Glutamatergic neuron (in vitro differentiated cells): ENCODE measurements at places on chromosomes 13 and 19.
A peak's percentile ranks its signal among the peaks of the same experiment; 100 is the strongest.

- no peak for DNase-seq
Observed at GRCh38 chr19:41309180-41310032, 566 bp upstream of the CCDC97 start.

GRCh38 chr13:47094734-47095434 is 198.0 kb upstream of the HTR2A start:
- DNase-seq, result no peak

DNA sequence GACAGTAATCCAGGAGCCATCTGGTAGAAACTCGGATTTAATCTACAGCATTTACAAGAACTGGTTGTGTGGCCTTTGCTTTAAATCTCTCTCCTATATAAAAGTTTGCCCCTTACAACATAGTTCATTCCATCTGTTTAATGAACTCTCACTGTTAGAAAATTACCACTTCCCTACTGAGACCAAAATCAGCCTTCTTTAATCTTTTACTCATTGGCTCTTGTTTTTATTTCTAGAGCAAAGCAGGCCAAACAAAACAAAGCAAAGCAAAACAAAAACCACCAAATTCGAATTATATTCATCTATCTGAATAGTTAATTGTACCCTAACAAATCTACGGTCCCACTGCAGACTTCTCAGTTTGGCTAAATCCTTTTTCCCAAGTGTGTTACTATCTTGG is 127.0 kb downstream of the UGGT2 start:
- no peak for DNase-seq

GRCh38 chr13:49086722-49087121 is 111.0 kb downstream of the FNDC3A start:
- DNase-seq, result no peak

GRCh38 chr13:66567899-66568612 is 662.1 kb downstream of the PCDH9 start:
- no peak for DNase-seq

DNA sequence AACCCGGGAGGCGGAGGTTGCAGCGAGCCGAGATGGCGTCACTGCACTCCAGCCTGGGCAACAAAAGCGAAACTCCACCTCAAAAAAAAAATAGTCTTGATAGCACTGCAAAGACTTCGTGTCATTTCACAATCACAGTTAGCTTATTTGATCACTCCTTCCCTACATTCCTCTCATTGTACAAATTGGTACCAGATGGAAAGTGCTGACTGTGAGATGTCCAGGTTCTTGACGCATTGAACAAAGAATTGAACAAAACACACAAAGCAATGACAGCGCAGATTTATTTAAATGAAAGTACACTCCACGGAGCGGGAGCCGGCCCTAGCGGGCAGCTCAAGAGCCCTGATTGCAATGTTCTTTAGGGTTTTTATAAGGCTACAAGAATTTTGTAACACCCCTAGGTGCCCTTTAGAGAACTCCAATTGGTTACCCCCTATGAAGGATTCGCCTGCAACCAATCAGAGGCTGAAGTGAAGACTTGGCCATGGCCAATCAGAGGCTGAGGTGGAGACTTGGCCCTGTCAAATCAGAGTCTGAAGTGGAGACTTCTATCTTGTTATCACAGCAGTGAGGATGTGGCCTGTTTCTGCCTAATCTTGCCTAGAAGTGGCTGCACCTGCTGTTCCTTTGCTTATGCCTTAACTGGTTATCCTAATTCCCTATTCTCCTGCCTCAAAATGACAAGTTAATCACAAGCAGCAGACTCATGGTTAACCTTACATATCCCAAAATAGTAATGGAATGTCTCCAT is 16.7 kb downstream of the ZNF556 start:
- no peak for DNase-seq

- peak; percentile 52 for DNase-seq
Observed at GRCh38 chr19:35549174-35549788, 3.9 kb downstream of the TMEM147 start.

- DNase-seq, result no peak
Observed at GRCh38 chr13:97243915-97244781, 22.0 kb downstream of the MBNL2 start.

GRCh38 chr19:31260171-31260933 is 88.9 kb downstream of the TSHZ3 start:
- no peak for DNase-seq

DNA sequence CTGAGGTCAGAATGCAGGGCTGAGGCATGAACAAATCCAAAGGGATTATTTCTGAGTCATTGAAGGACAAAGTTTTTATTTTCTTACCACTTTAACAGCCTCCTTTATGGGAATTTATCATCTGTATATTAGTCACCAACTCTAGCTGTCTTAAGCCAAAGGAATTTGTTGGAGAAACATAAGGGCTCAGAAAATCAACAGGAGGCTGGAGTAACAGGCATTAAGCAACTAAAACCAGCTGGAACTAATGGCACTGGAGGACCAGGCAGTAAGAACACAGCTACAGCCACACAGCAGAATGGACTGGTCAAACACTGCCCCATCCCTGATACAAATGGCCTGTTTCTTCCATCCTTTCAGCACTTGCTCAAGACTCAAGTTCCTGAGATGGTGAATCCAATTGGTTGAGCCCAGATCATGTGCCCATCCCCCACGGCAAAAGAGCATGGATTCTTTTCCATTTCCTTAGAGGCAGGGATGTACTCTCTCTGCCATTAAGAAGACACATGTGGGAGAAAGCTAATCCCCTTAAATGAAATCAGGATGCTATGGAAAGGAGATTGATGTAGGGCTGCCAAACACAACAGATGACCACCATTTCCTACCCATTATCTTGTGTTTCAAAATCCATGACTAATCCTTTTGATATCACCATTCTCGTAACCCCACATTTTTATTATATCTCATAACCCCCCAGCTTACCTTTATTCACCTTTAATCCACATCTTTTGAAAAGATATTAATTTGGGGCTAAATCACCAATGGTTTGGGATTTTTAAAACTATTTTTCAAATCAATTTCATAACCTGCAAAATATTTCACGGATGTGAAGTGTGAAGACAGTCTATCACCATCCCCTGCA is 157.0 kb upstream of the FNDC3A start:
- DNase-seq, result peak; percentile 50

- DNase-seq, result no peak
Observed at GRCh38 chr13:94129490-94129894, 350.0 kb downstream of the DCT start.

GRCh38 chr19:56683116-56683515 is 11.6 kb upstream of the ZNF835 start:
- no peak for DNase-seq

- no peak for DNase-seq
Observed at GRCh38 chr19:7327802-7328201, 20.9 kb upstream of the ARHGEF18 start.

DNA sequence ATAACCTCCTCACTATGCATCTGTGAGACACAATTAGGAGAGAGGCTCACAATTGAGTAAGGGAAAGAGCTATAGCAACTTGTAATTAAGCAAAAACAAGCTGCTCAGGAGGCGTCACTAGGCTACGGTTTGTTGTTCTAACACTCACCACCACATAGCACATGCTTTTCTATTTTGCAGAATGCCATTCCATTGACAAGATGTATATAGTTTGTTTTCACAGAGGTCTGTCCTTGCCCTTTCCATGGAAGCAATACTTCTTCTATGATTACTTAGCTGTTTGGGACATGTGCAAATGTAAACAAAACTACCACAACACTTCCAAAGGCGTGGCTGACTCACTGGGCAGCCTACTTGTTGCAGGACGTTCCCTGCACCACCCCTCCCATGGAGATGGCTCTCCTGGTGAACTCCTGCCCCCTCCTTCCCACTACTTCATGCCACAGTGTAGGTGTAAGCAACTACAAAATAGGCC is 33.9 kb upstream of the FAM216B start:
- no peak for DNase-seq

- DNase-seq, result no peak
Observed at GRCh38 chr13:32126756-32127155, 95.2 kb downstream of the FRY start.

DNA sequence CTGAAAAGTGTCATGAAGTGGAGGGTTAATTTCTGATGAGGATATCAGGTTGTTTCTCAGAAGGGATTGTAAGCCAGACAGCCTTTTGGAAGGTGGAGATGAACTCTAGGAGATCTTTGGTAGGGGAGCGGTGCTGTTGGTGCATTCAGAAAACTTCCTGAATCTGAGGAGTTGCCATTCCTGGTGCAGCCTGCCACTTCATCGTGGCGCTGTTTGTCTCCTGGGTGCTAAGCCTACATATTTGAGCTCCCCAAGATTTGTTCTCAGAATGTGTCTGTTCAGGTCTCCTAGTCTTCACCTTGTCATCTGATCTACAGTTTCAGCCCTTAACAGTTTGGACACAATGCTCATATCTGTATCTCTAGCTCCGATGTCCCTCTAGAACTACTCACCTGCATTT is 285.6 kb downstream of the MTUS2 start:
- no peak for DNase-seq

GRCh38 chr13:27012482-27013197 is 159.0 kb downstream of the USP12 start:
- no peak for DNase-seq

DNA sequence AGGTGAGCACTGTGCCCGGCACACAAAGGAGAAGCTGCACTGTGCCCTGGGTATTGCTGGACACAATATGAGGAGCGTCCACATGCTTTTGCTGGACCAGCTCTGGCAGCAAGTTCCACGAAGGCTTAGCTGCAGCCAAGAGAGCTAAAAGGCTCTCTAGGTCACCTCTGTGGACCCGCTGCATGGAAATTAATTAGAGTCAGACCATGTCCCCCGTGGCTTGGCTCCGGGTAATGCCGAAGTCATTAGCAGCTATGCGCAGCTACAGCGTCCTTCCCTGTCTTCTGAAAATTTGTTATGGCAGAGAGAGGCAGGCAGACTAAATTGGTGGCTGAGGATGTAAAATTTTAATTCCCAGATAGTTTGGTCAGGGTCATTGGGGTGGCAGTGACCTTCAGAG is 271.5 kb downstream of the SLC7A1 start:
- peak; percentile 46 for DNase-seq

DNA sequence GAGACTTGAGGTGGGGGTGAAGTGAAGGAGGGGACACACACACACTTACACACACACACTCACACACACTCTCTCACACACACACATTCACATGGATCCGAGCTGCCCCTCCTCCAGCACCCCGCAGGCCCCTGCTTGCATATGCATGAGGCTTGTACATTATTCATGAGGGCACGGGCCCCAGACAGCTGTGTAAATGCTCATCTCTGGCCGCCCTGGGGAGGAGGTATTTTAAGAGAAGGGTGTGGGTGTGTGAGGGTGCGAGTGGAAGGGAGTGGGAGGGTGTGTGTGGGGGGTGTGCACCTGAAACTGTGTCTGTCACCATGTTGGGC is 2.4 kb downstream of the NCAN start:
- peak; percentile 77 for DNase-seq
